ENCODE measurements at places on chromosomes 6 and 20. TPM values are rescaled to one million over a fixed set of nuclear protein-coding genes. Genes with fewer than 3 reads are reported as not detected.

DNA sequence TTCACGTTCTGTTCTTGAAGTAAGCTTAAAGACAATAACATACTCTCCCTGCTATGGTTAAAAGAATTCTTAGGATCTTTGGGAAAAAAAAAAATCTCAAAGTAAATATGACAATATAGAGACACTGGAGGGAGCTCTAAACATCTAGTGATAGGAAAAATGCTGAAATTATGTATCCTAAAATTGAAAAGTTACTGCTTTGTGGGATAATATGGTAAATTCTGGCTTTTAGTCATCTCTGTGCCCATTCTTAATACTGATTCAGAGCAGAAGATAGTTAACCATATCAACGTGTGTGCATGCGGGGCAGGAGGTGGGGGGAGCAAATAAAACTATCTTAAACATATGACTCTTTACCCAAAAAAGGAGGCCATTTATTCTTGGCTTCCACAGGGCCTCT is 165.4 kb downstream of the GMPR start:
- DNase-seq = no peak

GRCh38 chr6:121879149-121879548 is 443.7 kb downstream of the GJA1 start:
- no peak for DNase-seq

GRCh38 chr20:18879262-18879661 is 65.7 kb downstream of the SCP2D1 start:
- DNase-seq = no peak

- DNase-seq = no peak
These were observed 92.1 kb downstream of the CDH26 start for GRCh38 chr20:60050193-60050947.

GRCh38 chr20:23646106-23646873 is 8.5 kb upstream of the CST3 start:
- no peak for DNase-seq

DNA sequence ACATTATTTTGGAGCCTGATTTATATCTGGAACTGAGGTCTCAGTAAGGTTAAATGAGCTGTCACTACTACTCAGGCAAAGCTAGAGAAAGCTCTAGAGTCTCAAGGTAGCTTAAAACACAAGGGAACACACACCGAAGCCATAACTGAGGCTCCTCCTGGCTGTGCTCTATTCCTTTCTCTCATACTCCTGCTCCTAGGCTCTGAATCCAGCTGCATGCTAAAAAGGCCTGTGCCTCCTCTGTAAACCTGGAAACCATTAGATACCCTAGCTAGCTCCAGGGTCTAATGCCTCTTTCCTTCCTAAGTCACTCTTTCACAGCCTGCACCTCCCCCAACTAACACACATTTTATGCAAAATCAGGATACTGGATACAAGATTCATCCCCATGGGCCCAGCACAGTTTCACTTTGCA is 17.1 kb downstream of the RIPOR2 start:
- no peak for DNase-seq

- DNase-seq = no peak
These were observed 46.6 kb downstream of the TPBG start for GRCh38 chr6:82410151-82410648.

DNA sequence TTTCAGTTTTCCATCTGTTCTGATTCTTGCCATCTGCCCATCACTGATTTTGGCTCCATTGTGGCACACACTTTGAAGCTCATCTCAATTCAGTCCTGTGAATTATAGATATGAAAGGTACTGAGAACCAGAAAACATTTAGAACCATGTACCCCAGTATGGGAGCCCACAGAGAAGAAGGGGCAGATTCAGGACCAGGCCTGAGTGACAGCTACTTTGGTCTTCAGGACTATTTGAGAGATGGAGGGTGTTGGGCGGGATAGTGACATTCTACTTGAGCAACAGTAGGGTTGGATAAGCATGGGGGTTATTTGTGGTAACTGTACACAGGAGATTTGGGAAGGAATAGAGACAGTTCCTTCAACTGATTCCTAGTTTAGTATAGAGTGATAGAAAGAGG is 259.2 kb upstream of the MANEA start:
- no peak for DNase-seq

- DNase-seq = no peak
These were observed 158.6 kb upstream of the RIMS1 start for GRCh38 chr6:71727632-71728294.

- DNase-seq = no peak
These were observed 108.2 kb upstream of the NFATC2 start for GRCh38 chr20:51650685-51651134.

DNA sequence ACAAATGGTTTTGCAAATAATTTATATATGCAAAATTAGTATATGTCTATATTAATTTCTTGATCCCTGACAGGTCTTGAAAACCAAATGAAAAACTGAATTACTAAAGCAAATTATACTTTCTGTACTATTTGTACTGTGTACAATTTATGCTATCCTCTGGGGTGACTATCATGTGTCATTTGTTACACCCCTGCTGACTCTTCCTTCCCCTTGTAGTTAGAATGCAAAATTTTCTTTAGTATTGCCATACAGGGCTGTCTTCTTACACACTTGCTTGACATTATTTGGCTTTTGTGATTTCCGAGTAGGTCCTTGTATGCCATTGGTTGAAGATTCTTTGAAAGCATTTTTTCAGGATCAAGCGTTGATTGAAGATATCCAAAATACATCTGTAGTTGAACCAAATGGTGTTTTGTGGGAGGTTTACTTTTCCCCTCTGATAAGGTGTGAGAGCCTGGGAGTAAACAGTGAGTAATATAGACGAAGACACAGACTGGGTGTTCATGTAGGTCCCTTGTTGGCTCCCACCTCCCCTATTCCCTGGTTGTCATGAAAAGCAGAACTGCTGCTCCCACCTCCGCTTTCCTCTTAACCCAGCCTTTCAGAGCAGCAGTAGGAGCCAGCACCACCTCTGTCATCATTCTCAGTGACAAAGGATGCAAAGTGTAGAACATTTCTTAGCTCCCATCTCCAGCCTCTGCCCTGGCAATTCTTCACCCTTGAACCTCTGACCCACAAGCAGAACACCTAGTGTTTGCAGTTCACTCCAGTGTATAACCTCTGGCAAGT is 29.0 kb downstream of the NCOA7 start:
- DNase-seq = no peak

GRCh38 chr6:71983131-71983530 is 96.8 kb downstream of the RIMS1 start:
- no peak for DNase-seq

The BPIFB1 gene
- not detected for total RNA-seq

The SAMD10 gene
- total RNA-seq = not detected

The SYCP2 gene
- 3.0 TPM for total RNA-seq

The RHAG gene
- total RNA-seq = not detected
